ENCODE measurements at places on chromosomes 7 and 10.

DNA sequence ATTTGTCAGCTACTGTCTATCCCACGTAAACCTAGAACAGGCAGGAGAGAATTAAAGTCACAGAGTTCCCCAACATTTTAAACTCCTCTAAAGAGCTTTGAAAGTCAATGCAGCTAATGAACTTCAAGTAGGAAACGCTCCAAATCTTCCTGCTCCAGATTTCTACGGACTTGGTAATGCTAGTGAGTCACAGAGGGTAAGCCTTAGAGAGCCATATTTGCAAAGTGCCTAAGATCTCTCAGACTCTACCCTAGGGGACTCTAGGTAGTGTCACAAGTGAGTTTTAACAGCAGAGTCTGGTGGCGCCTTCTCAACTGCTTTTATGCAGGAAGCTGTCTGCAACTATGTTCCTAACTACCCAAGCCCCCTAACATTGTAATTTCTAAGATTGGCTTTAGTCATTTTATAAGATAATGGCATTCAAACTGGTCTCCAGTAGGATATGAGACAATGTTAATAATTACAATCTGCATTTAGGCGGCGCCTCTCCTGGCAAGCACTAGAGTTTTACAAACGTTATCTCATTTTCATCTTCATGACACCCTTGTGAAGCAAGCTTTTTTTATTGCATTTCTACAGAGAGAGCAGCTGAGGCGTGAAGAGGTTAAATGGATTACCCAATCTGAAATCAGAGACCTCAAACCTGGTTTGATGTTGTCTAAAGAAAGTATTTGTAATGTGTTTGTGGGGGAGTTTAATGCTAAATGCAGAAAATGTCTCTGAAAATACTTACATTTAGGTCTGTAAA lies 22.0 kb upstream of the FZD1 start:
- DNase-seq: no peak

DNA sequence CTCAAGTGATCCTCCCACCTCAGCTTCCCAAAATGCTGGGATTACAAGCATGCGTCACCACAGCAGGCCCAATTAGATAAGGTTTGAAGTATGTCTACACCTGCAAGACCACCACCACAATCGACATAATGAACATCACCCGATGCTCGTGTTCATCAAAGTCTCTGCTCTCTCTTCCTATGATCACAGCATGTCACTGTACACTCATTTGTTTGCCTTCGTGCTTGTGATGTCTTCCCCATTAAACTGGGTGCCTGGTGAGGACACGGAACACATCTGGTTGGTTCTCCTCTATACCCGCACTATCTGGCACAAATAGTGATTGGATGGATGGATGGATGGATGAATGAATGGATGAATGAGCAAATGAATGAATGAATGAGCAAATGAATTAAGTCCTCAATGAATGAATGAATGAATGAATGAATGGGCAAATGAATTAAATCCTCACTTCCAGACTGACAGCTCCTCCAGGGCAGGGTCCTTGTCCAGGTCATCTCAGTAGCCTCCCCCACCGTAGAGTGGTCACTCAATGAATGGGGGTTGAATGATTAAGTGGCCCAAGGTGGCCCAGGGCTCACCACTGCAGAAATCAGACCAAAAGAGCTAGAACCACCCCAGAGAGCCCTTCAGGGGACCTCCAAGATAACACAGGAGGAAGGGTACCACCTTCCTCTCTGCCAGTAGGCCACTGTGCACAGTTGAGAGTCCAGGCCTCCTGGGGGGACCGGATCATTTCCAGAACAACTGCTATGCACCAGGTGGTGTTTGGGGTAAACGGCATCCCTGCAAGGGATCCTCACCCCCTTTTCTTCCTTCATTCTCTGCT lies 101.9 kb upstream of the TNRC18 start:
- no peak for DNase-seq

GRCh38 chr10:116907245-116907987 lies 58.1 kb downstream of the ENO4 start:
- no peak for DNase-seq

GRCh38 chr7:46539892-46540483 lies 618.9 kb upstream of the IGFBP3 start:
- DNase-seq: no peak

DNA sequence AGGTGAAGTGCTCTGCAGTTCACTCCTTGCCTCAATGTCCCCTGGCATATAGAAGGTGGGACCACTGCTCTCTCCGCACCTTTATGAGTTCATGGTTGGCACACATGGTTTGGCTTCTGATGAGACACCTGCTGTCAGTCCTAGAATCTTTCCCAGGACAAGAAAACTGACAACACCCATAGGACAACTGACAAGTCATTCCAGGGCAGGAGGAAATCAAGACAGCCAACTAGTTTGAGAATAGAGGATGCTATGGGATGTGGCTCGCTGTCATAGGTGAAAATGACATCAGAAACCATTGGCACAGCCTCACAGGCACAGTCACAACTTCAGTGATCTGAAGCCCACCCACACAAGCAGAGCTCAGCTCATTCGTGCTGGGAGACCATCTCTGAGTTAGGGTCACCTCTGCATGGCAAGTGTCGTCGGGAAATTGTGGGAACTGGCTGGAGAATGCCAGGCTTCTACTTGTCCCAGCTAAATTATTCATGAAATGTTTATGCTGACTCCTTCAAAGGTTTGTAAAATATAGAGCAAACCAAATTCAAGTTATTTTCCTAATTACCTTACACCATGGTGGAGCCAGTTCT lies 762.4 kb downstream of the GRID1 start:
- DNase-seq: no peak

GRCh38 chr10:114021717-114022680 lies 21.7 kb upstream of the ADRB1 start:
- no peak for DNase-seq

GRCh38 chr10:99358101-99358500 lies 28.9 kb downstream of the CNNM1 start:
- DNase-seq: no peak

DNA sequence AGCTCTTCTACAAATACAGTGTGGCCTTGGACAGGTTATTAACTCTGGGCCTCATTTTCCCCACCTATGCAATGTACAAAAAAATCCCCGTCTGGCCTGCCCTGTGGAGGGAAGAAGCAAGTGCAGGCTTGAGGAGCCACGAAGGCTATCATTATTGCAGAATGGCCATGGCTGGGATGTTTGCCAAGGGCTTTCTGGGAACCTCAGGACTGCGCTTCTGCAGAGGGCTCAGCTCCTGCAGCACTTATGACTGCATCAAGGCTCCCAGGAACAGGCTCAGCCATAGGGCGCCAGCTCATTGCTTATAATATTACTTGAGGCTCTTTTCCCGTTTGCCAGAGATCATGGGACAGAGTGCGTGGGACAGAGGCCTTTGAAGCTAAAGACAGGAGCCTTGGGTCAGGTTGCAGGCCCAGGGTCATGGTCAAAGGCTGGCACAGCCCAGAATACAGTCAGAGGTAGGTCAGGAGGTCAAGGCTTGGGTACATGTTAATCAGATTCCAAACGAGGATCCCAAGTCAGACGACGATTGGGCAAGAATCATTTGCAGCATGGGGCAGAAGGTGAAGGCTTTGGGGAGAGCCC lies 20.6 kb upstream of the C10orf105 start:
- DNase-seq: peak; percentile 59

DNA sequence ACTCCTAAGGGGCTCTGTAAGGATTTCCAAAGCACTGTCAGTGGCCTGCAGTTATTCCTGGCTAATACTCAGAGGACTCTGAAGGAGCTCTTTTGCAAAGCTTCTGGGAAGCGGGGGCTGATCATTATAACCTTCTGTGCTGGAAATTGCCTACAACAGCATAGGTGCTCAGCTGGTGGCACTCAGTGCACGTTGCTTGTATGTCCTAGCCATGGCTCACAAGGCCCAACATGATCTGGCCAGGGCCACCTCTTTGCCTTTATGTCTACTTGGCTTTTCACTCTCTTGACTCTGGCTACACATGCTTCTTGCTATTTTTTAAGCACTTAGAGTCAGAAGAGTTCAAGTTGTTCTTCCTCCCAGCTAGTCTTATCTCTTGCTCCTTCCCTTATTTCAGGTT lies 17.5 kb downstream of the LAMB4 start:
- no peak for DNase-seq

DNA sequence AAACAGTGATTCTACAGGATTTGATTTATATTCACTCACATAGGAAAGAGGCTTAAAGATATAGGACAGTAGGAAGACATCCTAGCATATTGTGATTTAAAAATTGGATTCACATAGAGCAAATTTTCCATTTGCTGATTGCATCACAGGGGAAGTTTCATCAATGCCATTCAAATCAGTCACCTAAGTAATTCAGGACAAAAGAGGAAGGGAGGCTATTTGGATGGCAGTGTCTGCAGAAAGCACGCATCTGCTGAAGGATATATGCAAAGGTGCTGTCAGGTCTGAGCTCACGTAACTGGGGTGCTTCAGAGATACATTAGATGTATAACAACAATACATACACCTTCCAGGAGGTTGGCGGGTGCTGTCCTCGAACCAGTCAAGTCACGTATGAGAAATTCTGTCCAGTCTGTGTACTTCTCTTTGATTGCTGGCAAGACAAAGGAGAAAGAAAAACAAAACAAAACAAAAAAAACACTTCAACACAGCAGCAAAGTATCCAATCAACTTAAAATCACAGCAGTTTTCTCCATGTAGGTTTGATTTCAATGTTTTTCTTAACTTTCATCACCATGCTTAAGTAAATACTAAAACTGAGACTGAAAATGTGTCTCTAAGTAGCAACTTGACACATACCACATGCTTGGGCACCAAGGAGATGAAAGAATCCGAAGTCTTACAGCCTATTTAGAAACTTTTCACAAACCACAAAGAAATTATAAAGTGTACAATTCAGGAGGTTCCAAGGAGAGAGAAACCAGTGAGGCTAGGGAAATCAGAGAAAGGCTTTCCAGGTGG lies 125.1 kb downstream of the SFMBT2 start:
- no peak for DNase-seq

DNA sequence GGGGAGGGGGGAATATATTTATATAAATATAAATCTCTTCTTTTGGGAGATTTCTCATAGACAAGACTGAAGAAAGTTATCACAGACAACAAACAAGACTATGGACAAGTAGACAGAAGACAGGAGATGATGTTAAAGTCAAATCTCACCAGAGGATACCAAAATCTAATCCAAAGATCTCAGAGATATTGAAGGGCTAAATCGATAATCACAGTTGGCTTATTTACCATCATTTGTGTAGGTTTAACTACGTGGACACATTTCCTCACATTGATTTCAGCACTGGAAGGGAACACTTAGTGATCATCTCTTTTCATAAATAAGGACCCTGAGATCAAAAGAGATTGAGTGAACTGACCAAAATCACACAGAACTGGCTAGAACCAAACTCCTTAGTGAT lies 2.7 kb upstream of the INPP5F start:
- no peak for DNase-seq

DNA sequence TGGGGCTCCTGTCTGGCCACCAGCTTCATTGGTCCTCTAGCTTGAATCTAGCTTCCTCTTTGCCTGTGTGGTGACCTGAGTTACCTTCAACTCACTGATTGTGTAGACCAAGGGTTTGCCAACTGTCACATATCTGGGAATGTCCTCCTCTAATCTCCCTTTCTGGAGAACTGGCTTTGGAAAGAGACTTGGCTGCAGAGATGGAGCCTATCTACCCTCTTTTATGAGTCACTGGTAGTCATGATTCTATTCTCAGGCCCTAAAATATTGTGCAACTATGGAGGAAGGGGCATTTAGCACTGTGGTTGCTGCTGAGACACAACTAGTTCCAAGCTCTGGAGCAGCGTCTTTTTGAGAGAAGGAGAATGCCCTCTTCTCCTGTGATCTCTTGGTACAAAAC lies 691.3 kb downstream of the KCNMA1 start:
- DNase-seq: peak; percentile 27

- no peak for DNase-seq
Observed at GRCh38 chr10:114392112-114392835, 12.0 kb downstream of the AFAP1L2 start.

DNA sequence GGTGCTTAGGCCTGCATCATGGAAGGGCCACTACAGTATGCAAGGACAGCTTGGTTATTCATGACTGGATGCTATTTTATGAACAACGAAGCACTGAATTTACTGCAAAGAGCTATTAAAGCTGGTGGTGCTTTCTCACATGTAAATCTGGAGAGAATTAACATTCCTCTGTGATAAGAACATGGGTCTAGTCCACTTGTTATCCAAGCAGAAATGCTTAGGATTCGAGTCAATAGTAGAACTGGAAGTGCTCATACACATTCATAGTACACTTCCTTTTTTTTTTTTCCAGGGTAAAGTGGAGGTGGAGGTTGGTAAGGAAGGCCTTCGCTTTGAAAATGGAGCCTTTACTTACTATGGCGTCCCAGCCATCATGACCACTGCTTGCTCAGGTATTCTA lies 35.0 kb downstream of the CNNM1 start:
- DNase-seq: peak; percentile 20

DNA sequence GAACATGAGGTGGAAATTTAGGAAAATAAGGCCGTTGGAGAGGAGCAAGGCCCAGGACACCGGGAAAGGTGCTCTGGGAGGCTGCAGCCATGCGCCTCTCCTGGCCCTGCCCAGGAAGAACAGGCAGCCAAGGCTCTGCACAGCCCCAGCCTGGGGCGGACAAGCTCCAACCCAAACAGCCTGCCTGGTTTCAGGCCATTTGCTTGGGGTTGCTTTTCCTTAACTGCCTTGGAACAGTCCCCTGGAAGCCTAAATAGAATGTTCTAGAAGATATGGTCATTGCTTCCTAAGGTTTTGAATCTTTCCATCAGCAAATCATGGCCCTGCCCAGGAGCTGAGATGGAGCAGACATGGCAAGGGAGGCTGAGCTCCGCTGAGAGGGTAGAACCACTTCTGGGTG lies 11.0 kb downstream of the VSTM4 start:
- no peak for DNase-seq

- DNase-seq: no peak
Observed at GRCh38 chr7:26618449-26618848, 245.9 kb downstream of the SKAP2 start.

GRCh38 chr7:73342645-73343044 lies 14.7 kb downstream of the FKBP6 start:
- peak; percentile 84 for DNase-seq

DNA sequence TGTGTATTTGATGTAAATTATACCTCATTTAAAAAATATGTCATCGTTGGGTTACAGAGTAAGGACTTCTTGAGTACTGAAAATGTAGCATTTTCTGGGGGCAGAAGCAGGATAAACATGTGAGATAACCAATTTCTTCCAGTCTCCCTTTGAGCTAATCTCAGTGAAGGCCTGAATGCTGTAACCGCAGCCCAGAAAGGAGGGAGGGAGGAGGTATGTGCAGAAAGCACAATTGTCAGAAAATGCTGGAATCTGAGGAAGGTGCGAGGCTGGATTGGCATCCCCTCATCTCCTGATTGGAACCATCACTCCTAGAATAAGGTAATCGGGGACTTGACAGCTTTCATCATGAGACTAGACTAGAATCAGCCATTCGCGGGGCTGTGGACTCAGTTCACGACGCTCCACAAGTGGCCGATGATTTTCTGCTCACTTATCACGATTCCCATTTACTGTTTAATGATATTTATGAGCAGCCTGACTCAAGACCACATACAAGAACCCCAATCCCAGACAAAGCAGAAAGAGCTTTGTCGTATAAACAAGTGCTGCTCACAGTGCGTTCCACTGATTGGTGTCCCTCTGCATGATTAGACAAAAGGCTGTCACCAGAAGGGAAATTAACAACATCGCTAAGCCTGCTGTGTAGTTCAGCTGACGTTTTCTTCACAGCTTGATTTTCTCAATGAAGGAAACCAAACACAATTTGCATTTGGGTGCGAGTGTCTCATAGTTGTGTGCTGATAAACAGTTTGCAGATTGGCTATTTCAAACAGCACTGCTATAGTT lies 93.2 kb downstream of the SVIL start:
- no peak for DNase-seq

GRCh38 chr7:107396990-107397389 lies 72.9 kb upstream of the GPR22 start:
- DNase-seq: no peak
